ENCODE measurements at places on chromosomes 7 and 10. TPM values are rescaled to one million over a fixed set of nuclear protein-coding genes. Genes with fewer than 3 reads are reported as not detected.

The CCDC172 gene
- total RNA-seq = not detected

DNA sequence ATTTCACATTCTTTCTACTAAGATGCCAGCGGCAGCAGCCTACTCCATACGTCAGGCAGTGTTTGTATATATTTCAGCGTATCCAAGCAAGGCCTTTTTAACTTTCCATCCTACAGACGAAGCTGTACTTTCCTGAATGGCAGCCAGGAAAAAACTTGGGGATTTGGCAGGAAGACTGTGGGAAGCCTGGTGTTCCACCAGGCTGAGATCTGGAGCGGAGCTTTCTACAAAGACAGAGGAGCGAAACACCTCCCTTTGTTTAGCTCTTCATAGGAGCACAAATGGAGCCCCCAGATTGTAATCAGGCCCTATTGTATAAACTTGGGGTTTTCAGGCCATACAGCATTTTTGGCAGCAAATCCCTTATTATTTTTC, 143.8 kb downstream of the TES start:
- no peak overlapping the region for H3K4me3 ChIP-seq
- H3K27ac ChIP-seq = no peak overlapping the region
- DNase-seq = no peak
- H3K36me3 ChIP-seq = no peaks in the 10 kb centered on the region

- no peak for DNase-seq
- no peak overlapping the region for H3K27ac ChIP-seq
- peaks cover 45% of the 10 kb centered on the region for H3K36me3 ChIP-seq
- no peak overlapping the region for H3K4me3 ChIP-seq
- no peaks in the 10 kb centered on the region for H3K27me3 ChIP-seq
Observed at GRCh38 chr7:72710983-72711382, 117.0 kb downstream of the TYW1B start.

The ATP6V0A4 gene
- not detected for total RNA-seq

- no peak overlapping the region for H3K27ac ChIP-seq
- no peaks in the 10 kb centered on the region for H3K4me1 ChIP-seq
- DNase-seq = no peak
- no peak overlapping the region for H3K4me3 ChIP-seq
Observed at GRCh38 chr7:41629711-41630111, 73.2 kb downstream of the INHBA start.

The EPHA1 gene
- total RNA-seq = 2.3 TPM

GRCh38 chr7:30682212-30683083, at the start of gene CRHR2:
CRHR2 (minus strand) TSS chr7:30682456; CDS start chr7:30682280, 176 bp downstream.
- DNase-seq = peak; percentile 57
- no peaks in the 10 kb centered on the region for H3K36me3 ChIP-seq
- no peak within 1 kb of the TSS for H3K27ac ChIP-seq
- peaks cover 8% of the 10 kb centered on the region for H3K4me1 ChIP-seq
- peaks cover 55% of the 10 kb centered on the region for H3K27me3 ChIP-seq
- peak within 1 kb of the TSS; percentile 66 for H3K4me3 ChIP-seq

GRCh38 chr10:47321521-47322195, 596 bp upstream of the GDF2 start:
- DNase-seq = no peak
- no peaks in the 10 kb centered on the region for H3K27me3 ChIP-seq
- no peaks in the 10 kb centered on the region for H3K36me3 ChIP-seq
- no peak overlapping the region for H3K27ac ChIP-seq
- no peak overlapping the region for H3K4me3 ChIP-seq

DNA sequence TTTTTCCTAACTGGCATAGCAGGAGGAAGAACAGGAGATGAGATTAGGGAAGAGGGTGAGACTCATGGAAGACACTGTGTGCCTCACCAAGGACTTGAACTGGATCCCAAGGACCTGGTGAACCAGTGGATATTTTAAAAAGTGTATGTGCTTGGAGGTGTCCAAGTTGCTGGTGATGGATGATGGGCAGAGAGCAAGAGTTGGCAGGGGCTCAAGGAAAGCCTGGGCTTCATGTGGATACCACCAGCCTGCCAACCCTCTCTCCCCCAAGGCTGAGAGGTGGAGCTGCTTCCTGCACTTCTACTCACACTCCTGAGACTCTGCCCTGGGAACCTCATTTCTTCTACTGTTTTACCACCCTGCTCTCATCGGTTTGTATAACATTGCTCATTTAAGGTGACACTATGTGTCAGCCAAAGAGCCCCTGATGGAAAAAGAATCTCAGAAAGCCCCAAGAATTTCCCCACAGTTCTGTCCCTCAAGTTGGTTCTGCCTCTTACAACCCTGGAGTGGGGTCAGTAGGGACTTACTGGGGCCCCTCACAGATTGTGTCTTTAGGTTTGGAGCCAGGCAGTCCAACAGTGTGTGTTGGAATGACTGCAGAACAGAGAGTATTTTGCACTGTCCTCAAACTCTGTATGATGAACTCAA, 56.2 kb upstream of the PDCD4 start:
- no peak overlapping the region for H3K4me3 ChIP-seq
- H3K27ac ChIP-seq = peak overlapping the region; percentile 12
- peaks cover 47% of the 10 kb centered on the region for H3K4me1 ChIP-seq
- H3K27me3 ChIP-seq = no peaks in the 10 kb centered on the region

The SEMA3C gene
- not detected for total RNA-seq

The FKBP6 gene
- total RNA-seq = not detected

The ACHE gene
- 0.14 TPM for total RNA-seq

The GPR15LG gene
- total RNA-seq = not detected

- no peaks in the 10 kb centered on the region for H3K36me3 ChIP-seq
- no peak overlapping the region for H3K27ac ChIP-seq
- H3K4me3 ChIP-seq = no peak overlapping the region
- no peaks in the 10 kb centered on the region for H3K4me1 ChIP-seq
Observed at GRCh38 chr7:25456467-25457171, 228.3 kb upstream of the NPVF start.

The PTF1A gene
- not detected for total RNA-seq

- no peak for DNase-seq
- no peak overlapping the region for H3K27ac ChIP-seq
- no peaks in the 10 kb centered on the region for H3K27me3 ChIP-seq
- H3K36me3 ChIP-seq = no peaks in the 10 kb centered on the region
- no peak overlapping the region for H3K4me3 ChIP-seq
- H3K4me1 ChIP-seq = no peaks in the 10 kb centered on the region
Observed at GRCh38 chr10:115866691-115867090, 406.3 kb downstream of the GFRA1 start.

DNA sequence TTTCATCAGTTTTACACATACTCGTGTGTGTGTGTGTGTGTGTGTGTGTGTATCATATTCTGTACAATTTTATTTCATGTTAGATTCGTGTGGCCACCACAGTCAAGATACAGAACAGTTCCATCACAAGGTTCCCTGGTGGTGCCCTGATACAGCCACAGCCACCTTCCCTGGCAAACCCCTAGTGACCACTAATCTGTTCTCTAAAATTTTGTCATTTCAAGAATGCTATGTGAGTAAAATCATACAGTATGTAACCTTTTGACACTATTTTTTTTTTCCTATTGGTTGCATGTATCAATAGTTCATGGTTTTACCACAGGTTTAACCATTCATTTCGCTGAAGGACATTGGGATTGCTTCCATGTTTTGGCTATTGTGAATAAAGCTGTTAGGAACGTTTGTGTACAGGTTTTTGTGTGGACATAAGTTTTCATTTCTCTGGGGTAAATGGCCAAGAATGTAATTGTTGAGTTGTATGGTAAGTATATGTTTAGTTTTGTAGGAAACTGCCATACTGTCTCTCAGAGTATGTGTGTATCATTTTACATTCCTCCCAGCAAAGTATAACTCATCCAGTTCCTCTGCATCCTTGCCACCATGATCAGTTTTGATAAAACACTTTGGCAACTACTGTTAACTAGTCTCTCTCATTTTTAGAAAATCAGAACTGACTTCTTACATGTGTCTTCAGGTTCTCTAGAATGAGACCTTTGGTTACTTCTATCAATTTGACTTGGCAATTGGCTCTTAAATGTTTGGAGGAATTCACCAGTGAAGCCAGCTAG, 20.6 kb downstream of the KLHDC10 start:
- H3K27me3 ChIP-seq = no peaks in the 10 kb centered on the region
- no peak overlapping the region for H3K27ac ChIP-seq
- H3K4me3 ChIP-seq = no peak overlapping the region

DNA sequence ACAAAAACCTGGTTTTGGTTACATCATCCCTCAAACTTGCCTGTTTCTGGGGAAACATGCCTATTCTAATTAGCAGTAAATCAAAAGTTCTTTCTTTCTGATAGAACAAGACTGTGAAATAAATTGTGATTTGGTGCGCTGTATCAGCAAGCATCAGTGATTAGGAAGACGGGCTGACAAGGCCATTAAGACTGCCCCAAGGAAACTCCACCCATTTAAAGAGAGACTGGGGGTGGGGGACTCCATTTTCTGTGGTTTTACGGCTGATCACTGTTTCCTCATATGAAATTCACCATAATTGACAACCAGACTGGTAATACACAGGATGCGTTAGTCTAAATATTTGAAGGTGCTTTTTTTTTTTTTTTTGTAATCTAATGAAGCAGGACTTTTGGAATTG, 68.7 kb downstream of the MBL2 start:
- no peak overlapping the region for H3K4me3 ChIP-seq
- no peaks in the 10 kb centered on the region for H3K36me3 ChIP-seq
- no peaks in the 10 kb centered on the region for H3K4me1 ChIP-seq
- no peaks in the 10 kb centered on the region for H3K27me3 ChIP-seq

DNA sequence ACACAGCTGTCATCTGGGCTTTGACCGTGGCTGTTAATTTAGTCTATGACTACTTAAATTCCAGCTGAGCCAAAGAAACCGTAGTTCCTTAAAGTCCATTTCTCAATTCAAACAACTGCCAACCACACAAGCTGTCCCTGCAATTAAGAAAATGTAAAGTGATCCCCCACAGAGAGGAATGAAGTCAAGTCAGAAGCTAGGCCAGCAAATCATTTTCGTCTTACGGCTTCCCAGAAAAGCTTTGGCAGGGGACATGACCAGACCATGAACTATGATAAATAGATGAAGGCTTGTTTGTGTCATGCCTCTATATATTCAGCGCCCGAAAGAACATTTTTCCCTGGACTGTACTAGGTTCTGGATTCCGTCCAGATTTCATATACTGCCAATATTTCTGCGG, 54.6 kb downstream of the HACD1 start:
- DNase-seq = no peak
- H3K36me3 ChIP-seq = no peaks in the 10 kb centered on the region
- no peaks in the 10 kb centered on the region for H3K27me3 ChIP-seq
- no peaks in the 10 kb centered on the region for H3K4me1 ChIP-seq
